Activated CD4-positive, alpha-beta T cell treated with anti-CD3 and anti-CD28 coated beads for 24 hours (primary cell): ENCODE measurements at places on chromosomes 12 and 14.

- no peak for DNase-seq
Observed at GRCh38 chr12:127726671-127727315, 540.2 kb upstream of the TMEM132C start.

- no peak for DNase-seq
Observed at GRCh38 chr12:115946867-115947695, 330.4 kb downstream of the MED13L start.

DNA sequence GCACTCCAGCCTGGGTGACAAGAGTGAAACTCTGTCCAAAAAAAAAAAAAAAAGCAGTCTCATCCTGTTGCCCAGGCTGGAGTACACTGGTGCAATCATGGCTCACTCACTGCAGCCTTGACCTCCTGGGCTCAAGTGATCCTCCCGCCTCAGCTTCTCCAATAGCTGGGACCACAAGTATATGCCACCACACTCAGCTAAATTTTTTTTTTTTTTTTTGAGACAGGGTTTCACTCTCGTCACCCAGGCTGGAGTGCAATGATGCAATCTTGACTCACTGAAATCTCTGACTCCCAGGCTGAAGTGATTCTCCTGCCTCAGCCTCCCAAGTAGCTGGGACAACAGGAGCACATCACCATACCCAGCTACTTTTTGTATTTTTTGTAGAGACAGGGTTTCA is 5.2 kb upstream of the CNPY2 start:
- DNase-seq, result no peak

- DNase-seq, result no peak
Observed at GRCh38 chr12:123097561-123098084, 53.3 kb downstream of the PITPNM2 start.

GRCh38 chr12:26514364-26514763 is 318.6 kb downstream of the ITPR2 start:
- no peak for DNase-seq

DNA sequence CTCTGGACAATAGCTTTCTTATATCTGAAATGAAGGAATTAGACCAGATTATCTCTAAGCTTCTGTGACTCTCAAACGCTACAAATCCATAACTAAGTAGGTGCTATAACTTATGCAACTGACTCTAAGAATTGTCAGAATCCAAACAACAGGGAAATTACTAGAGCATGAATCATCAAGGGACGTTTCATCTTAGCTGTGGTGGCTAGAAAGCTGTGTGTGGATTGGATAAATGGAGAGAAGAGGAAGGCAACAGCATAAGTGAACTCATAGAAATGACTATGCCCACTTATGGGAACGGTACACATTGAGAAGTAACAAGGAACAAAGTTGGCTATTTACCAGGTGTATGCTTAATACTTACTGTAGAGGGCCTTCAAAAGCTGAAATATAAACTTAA is 96.0 kb upstream of the NEDD1 start:
- no peak for DNase-seq

GRCh38 chr14:23183479-23183878 is at the start of gene SLC7A8:
TSS of gene SLC7A8 (minus strand) at chr14:23183660. CDS start at chr14:23182914, 746 bp downstream.
- no peak for DNase-seq
